Stimulated activated CD4-positive, alpha-beta T cell treated with anti-CD3 and anti-CD28 coated beads, Interleukin-4, amount 100 ng/mL, for 24 hours (primary cell): ENCODE measurements at places on chromosomes 2 and 18.

DNA sequence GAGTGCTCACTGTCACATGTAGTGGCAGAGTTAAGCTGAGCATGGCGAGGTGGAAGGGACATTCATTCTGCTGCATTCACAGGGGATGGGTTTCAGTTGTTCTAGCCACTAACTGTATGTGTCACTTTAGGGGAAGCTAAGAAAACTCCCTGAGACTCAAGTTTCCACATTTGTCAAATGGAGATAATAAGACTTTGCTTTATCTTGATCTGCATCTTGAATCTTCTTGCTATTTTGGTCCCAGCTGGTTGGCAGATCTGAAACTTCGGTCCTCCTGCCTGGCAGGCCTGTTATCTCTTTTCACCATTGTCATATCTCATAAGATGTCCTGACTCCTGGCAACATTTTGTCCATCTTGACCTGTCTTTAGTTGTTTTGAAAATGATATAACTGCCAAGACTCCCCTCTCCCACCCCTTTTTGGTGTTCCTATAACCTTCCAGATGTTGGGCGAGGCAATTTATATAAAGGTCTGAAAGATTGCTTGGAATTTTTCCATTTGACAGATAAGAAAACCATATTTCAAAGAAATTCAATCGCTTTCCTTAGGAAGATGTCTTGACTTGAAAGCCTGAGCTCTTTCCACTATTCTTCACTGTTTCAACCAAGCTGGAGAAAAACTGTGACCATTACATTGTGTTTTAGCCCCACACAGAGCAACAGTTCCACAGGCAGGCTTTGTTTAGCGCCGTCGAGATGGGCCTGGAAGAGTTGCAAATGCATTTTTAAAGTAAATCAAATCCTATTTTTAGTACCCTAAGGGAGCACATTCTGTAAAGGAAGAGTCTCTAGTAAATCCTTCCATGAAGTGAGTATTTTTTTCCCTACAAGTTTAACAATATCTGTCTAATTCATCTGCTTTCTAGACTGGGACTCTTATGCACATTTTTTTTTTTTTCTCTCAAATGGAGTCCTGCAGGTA, 33.4 kb downstream of the MYCN start:
- DNase-seq = no peak

- no peak for DNase-seq
These were observed 6.2 kb upstream of the CCDC85A start for GRCh38 chr2:56177420-56178220.

- DNase-seq = no peak
These were observed 266.8 kb downstream of the NDUFA10 start for GRCh38 chr2:239758279-239758877.

GRCh38 chr2:88671786-88672427, 19.6 kb upstream of the RPIA start:
- DNase-seq = peak; percentile 13

GRCh38 chr2:160459538-160460332, 33.9 kb downstream of the RBMS1 start:
- DNase-seq = no peak

DNA sequence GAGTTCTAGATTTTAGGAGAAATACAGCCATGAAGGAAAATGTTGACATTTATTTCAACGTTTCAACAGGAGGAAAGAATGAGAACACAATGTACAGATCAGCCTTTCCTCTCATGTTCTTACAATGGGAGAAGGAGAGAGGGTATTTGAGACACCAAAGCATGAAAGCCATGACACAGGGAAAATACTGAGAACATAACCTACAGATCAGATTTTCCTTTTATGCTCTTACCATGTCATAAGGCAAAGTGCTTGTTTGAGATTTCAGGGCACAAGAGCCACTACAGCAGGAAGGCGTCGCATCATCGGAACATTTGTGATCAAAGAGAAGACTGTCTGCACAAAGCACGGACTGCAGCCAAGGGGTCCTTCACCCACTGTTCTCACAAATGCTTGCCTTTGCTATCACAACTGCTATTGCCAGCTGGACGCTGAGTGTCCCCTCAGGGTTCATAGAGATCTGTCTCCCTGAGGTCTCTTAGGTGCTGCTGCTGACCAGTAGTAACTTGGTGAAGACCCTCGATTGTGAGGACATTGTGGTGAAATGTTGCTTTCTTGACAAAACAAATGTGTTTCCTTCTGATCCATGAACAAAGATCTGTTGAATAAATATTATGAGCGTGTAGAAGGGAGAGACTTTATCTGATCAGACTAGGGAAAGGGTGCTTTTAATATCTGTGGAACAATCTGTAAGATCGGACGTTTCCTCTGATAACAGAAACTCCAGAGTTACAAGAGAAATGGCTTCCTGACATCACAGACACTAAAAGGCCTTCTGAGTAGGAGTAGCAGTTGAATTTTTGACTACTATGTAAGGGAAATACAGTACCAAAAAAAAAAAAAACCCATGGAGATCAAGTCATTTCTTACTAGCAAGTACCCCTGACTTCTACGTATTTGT, 6.4 kb upstream of the IL1RL1 start:
- peak; percentile 17 for DNase-seq

GRCh38 chr2:18704276-18704675, 114.9 kb upstream of the NT5C1B start:
- DNase-seq = no peak

GRCh38 chr2:121595012-121595891, 54.0 kb downstream of the CLASP1 start:
- no peak for DNase-seq

DNA sequence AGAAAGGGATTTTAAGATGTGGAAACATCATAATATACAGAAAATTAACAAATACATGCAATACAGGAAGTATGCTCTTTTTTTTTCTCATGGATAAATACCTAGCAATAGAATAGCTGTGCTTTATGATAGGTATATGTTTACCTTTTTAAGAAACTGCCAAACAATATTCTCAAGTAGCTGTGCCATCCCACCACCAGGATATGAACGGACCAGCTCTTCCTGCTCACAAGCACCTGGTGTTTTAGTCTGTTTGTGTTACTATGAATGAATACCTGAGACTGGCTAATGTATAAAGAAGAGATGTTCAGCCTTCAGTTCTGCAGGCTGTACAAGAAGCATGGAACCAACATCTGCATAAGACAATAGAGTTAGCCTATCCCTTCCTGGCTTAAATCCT, 19.9 kb upstream of the UGT1A8 start:
- DNase-seq = no peak

GRCh38 chr2:126642031-126642430, 13.9 kb upstream of the GYPC start:
- no peak for DNase-seq

GRCh38 chr18:2854875-2855274, 8.1 kb downstream of the EMILIN2 start:
- no peak for DNase-seq

DNA sequence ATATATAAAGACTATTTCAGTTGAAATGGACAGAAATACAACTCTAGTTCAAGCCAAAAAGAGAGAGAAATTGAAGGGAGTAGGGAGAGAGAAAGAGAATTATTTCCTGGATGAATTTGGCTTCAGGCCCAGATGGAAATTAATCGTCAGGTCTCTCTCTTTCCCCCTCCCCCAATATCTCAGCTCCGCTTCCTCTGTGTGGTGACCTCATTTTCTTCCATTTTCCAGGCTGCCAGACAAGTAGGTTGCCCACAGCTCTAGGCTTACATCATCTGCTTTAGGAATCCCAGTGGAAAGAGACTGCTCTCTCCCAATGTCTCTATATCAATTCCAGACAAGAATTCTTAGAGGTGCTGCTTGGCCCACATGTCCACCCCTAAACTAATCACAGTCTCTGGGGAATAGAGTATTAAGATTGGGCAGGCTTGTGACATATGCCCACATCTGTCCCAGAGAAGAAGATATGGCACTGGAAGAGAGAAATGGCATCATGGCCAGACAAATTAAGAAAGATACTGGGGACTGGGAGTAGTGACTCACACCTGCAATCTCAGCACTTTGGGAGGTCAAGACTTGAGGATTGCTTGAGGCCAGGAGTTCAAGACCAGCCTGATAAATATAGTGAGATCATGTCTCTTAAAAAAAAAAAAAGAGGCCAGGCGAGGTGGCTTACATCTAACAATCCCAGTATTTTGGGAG, 37.2 kb upstream of the CFAP36 start:
- DNase-seq = no peak

GRCh38 chr2:219286436-219287115, 7.4 kb downstream of the DNAJB2 start:
- no peak for DNase-seq

DNA sequence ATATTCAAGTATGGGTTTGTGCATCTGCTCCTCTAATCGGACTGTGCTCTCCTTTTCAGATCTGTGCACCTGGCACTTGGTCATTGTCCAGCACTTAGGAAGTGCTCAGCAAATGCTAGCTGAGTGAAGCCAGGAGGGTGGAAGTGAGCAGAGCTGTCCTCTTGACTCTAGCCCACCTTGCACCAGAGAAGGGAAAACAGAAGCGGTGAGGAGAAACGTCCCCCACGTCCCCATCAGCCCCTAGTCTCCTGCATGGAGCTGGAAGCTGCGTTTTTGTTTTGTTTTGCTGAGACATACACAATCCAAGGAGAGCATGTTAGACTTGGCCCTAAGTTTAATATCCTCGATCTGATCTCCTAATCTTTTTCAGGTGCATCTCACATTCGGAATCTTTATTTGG, 73.6 kb downstream of the EN1 start:
- DNase-seq = no peak
